ENCODE measurements at places on chromosomes 2 and 18. TPM values are rescaled to one million over a fixed set of nuclear protein-coding genes. Genes with fewer than 3 reads are reported as not detected.

NRP2 gene
- 75.3 TPM for total RNA-seq

NAGK gene
- 126 TPM for total RNA-seq

CHPF gene
- total RNA-seq, result 45.3 TPM

UGT1A3 gene
- not detected for total RNA-seq

HOXD8 gene
- 2.6 TPM for total RNA-seq

KIF5C gene
- total RNA-seq, result 0.49 TPM

SPP2 gene
- total RNA-seq, result not detected

MOB4 gene
- 19.6 TPM for total RNA-seq

KCNIP3 gene
- 3.0 TPM for total RNA-seq

DSG2 gene
- total RNA-seq, result 34.2 TPM

EFHD1 gene
- 10.7 TPM for total RNA-seq

TMEM37 gene
- total RNA-seq, result 23.8 TPM

POLR1A gene
- 26.6 TPM for total RNA-seq

SLC4A5 gene
- 3.2 TPM for total RNA-seq

MSGN1 gene
- total RNA-seq, result not detected

IL37 gene
- not detected for total RNA-seq

COL5A2 gene
- total RNA-seq, result 29.8 TPM

DCDC2C gene
- total RNA-seq, result not detected

OTOF gene
- 0.69 TPM for total RNA-seq

LAMA1 gene
- total RNA-seq, result 1.4 TPM

ASB18 gene
- not detected for total RNA-seq

RPL37A gene
- 1,932 TPM for total RNA-seq

IL1F10 gene
- total RNA-seq, result not detected

QPCT gene
- 4.9 TPM for total RNA-seq

RAX gene
- total RNA-seq, result not detected

ALK gene
- total RNA-seq, result not detected

SLC30A3 gene
- total RNA-seq, result 0.58 TPM

ALPI gene
- total RNA-seq, result not detected

COLEC12 gene
- total RNA-seq, result 55.2 TPM

PDE1A gene
- total RNA-seq, result 6.3 TPM

FKBP1B gene
- total RNA-seq, result 13.2 TPM

RUFY4 gene
- total RNA-seq, result not detected

MARCHF4 gene
- total RNA-seq, result 0.09 TPM

MFSD6 gene
- 55.8 TPM for total RNA-seq

MCFD2 gene
- total RNA-seq, result 104 TPM

HRH4 gene
- total RNA-seq, result 1.7 TPM

SAG gene
- not detected for total RNA-seq

EIF5B gene
- 30.4 TPM for total RNA-seq

NTSR2 gene
- total RNA-seq, result not detected

KIAA2012 gene
- not detected for total RNA-seq

EVA1A gene
- 41.9 TPM for total RNA-seq

ITGA4 gene
- total RNA-seq, result 18.4 TPM

TIGD1 gene
- 3.9 TPM for total RNA-seq

G6PC2 gene
- total RNA-seq, result not detected

CROCC2 gene
- 0.26 TPM for total RNA-seq

SLC35F5 gene
- 76.0 TPM for total RNA-seq

CCL20 gene
- total RNA-seq, result 4.9 TPM

EGR4 gene
- total RNA-seq, result not detected

MATN3 gene
- 11.7 TPM for total RNA-seq

WDR75 gene
- 23.4 TPM for total RNA-seq
